ENCODE measurements at places on chromosomes 5 and 9.
A peak's percentile ranks its signal among the peaks of the same experiment; 100 is the strongest.

DNA sequence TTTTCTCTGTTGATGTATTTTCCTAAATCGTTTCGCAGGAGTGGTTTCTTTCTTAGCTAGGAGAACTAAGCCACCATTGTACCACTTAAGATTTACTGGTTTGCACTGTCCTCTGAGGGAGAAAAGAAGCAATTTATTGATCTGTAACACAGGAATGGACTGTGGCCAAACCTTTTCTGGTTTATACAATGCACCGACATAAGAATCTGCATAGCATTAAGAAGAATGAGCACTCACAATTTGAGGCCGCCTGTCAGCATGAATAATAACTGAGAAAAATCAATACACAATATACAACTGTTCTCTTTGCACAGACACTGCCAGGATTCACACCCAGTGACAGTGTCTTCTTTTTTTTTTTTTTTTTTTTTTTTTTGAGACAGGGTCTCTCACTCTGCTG lies 168.6 kb upstream of the DMRT1 start:
- H3K36me3 ChIP-seq = no peaks in the 10 kb centered on the region
- no peak for DNase-seq
- H3K4me3 ChIP-seq = no peak overlapping the region
- H3K4me1 ChIP-seq = no peaks in the 10 kb centered on the region
- no peak overlapping the region for H3K27ac ChIP-seq
- no peaks in the 10 kb centered on the region for H3K27me3 ChIP-seq

GRCh38 chr5:32612134-32612888 lies 27.0 kb downstream of the SUB1 start:
- no peaks in the 10 kb centered on the region for H3K27me3 ChIP-seq
- no peak overlapping the region for H3K27ac ChIP-seq
- no peaks in the 10 kb centered on the region for H3K4me1 ChIP-seq

GRCh38 chr5:158796812-158797497 lies 302.8 kb downstream of the EBF1 start:
- peak overlapping the region; percentile 25 for H3K27ac ChIP-seq
- H3K27me3 ChIP-seq = no peaks in the 10 kb centered on the region
- no peaks in the 10 kb centered on the region for H3K36me3 ChIP-seq
- H3K4me1 ChIP-seq = peaks cover 6% of the 10 kb centered on the region
- DNase-seq = no peak

DNA sequence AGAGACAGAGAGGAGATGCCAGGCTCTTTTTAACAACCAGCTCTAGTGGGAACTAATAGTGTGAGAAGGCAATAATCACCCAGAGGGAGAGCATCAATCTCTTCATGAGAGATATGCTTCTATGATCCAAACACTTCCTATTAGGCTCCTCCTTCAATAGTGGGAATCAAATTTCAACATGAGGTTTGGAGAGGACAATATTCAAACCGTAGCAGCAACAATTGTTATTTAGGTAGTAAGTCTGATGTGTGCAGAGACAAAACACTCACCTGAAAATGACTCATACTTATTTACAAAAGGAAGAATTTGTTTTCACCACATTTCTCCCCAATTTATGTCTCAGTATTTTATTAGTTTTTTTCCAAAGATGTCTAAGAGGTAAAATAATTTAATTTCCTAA lies 144.3 kb downstream of the ST8SIA4 start:
- H3K4me1 ChIP-seq = no peaks in the 10 kb centered on the region
- no peak overlapping the region for H3K27ac ChIP-seq
- H3K4me3 ChIP-seq = no peak overlapping the region
- no peaks in the 10 kb centered on the region for H3K27me3 ChIP-seq
- no peaks in the 10 kb centered on the region for H3K36me3 ChIP-seq

DNA sequence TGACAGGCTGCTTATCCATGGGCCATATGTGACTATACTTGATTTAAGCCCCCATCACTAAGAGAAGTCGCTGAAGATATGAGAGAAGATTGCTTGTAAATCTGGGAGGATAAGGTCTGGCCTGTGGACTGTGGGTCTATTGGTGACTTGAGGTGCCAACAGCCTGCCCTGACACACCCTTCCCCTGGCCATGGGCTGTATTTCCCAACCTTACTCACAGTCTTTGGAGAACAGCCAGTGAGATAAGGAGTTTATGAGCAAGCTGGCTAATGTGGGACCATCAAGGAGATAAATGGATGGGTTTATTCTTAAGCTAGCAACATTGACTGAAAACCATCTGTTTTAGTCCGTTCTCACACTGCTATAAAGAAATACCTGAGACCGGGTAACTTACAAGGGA lies 231.3 kb downstream of the ZSWIM6 start:
- no peaks in the 10 kb centered on the region for H3K4me1 ChIP-seq
- no peaks in the 10 kb centered on the region for H3K27me3 ChIP-seq
- H3K36me3 ChIP-seq = no peaks in the 10 kb centered on the region
- no peak for DNase-seq

DNA sequence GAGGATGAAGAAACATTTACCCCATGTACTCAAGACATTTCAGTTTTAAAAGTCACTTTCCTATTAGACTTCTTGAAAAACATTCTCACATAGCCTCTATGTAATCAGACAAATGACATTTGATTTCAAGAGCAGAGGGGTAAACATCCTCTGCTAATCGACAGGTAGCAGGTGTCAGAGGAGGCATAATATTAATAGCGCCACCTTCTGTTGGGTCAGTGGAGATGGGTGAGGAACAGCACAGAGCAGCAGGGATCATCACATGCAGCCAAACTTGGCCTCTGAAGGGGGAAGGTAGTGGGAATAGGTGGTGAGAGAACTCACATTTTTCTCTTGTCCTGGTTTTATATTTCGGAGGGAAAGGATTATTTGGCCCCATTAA lies 3.3 kb upstream of the LSM11 start:
- no peaks in the 10 kb centered on the region for H3K36me3 ChIP-seq
- H3K27ac ChIP-seq = no peak overlapping the region
- no peak overlapping the region for H3K4me3 ChIP-seq
- no peak for DNase-seq

GRCh38 chr5:178818094-178818493 lies 41.7 kb upstream of the ZNF354B start:
- no peak for DNase-seq
- H3K4me1 ChIP-seq = no peaks in the 10 kb centered on the region
- H3K27ac ChIP-seq = no peak overlapping the region
- H3K36me3 ChIP-seq = no peaks in the 10 kb centered on the region

DNA sequence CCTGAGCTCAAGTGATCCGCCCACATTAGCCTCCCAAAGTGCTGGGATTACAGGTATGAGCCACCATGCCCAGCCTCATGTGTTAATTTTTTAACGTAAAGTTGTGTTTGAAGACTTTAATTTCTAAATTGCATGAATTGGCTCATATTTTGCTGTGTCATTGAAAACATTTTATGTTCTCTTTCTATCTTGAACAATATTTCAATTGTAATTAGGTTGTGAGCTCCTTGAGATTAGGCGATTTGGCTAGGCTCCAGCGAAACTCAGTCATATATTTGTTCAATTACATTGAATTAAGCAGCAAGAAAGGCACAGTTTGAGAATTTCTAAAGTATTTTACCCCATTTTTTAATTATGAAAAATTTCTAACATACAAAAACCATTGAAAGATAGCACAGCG lies 34.0 kb downstream of the GAPVD1 start:
- no peaks in the 10 kb centered on the region for H3K27me3 ChIP-seq
- H3K36me3 ChIP-seq = no peaks in the 10 kb centered on the region
- no peak for DNase-seq
- H3K4me3 ChIP-seq = no peak overlapping the region

- no peak overlapping the region for H3K4me3 ChIP-seq
- no peak overlapping the region for H3K27ac ChIP-seq
- no peaks in the 10 kb centered on the region for H3K27me3 ChIP-seq
- no peaks in the 10 kb centered on the region for H3K36me3 ChIP-seq
- H3K4me1 ChIP-seq = peaks cover 23% of the 10 kb centered on the region
Measured at GRCh38 chr9:127907867-127908659, 8.7 kb upstream of the ST6GALNAC6 start.

Data from uterus (tissue), 4 donors.